ENCODE measurements at places on chromosomes 16 and 17. TPM values are rescaled to one million over a fixed set of nuclear protein-coding genes. Genes with fewer than 3 reads are reported as not detected.

- H3K36me3 ChIP-seq = peaks cover 66% of the 10 kb centered on the region
- no peaks in the 10 kb centered on the region for H3K27me3 ChIP-seq
- no peak for DNase-seq
- no peak overlapping the region for H3K27ac ChIP-seq
- H3K4me3 ChIP-seq = no peak overlapping the region
Observed at GRCh38 chr16:30357085-30357714, 2.1 kb upstream of the CD2BP2 start.

DNA sequence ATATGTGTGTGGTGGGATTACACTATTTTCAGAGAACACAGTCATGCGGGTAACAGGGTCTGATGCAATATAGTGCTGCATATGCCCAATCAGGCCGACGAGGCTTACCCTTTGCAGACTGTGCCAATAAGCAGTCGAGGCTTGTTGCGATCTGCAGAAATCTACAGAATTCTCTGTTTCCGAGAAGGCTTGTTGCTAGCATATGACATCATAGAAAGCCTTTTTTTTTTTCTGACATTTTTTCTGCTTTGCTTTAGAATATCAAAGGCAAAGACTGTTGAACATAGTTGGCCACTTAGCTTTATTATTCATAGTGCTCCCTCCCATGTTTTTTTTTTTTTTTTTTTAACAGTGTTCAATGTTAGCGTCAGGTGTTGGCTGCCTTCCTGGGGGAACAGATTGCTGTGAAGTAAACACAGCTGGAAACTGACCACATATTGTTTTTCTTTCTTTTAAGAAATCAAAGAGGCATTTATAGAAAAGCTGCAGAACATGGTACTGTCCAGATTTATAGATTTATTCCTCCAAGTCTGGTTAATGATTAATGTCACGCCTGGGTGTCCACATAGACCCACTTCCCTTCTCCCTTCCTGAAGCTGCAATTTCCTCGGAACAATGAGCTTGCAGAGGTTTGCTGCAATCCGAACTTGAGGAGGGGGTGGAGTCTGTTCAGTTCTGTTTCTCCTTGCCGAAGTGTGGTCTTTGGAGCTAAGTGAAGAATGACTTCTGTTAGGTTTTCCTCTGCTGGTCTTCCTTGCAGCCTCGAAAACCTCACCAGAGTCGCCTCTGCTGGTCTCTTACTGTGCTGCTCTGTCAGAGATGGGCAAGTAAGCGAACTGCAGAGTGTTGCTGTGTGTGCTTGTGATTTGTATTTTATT is 87.3 kb downstream of the MAP2K6 start:
- no peak overlapping the region for H3K4me3 ChIP-seq
- no peaks in the 10 kb centered on the region for H3K27me3 ChIP-seq
- H3K4me1 ChIP-seq = peaks cover 5% of the 10 kb centered on the region
- H3K36me3 ChIP-seq = no peaks in the 10 kb centered on the region
- DNase-seq = peak; percentile 58

GRCh38 chr16:4208341-4208751 is 33.5 kb downstream of the SRL start:
- no peak for DNase-seq
- no peak overlapping the region for H3K4me3 ChIP-seq
- no peak overlapping the region for H3K27ac ChIP-seq

GRCh38 chr16:12501707-12502457 is 301.8 kb downstream of the CPPED1 start:
- DNase-seq = no peak
- H3K36me3 ChIP-seq = no peaks in the 10 kb centered on the region
- no peak overlapping the region for H3K4me3 ChIP-seq
- peak overlapping the region; percentile 80 for H3K27ac ChIP-seq
- no peaks in the 10 kb centered on the region for H3K27me3 ChIP-seq

DNA sequence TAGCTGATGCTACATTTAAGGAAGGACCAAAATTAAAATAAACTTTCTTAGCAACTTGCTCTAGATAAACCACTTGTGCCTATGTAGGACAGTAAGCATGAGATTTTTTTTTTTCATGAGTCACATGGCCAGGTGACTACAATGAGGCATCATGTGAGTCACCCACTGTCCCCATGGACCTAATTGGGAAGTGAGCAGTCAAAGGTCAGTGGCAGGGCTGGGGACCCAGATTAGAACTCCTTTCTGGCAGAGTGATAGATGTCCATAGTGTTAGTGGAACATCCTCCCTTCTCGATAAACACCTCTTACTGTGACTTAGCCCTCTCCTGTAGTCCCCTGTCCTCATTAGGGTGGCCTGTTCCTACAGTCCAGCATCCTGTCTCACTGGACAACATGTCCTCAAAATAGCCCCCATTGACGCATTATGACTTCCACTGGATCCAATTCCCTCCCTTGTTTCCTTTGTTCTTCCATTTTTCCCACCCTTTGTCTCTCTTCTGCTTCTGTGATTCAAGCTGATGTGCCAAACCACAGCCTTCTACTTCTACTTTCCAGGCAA is 12.4 kb downstream of the ITGB3 start:
- no peaks in the 10 kb centered on the region for H3K36me3 ChIP-seq
- no peak overlapping the region for H3K27ac ChIP-seq
- no peak overlapping the region for H3K4me3 ChIP-seq
- DNase-seq = peak; percentile 70
- H3K27me3 ChIP-seq = no peaks in the 10 kb centered on the region

- H3K4me3 ChIP-seq = no peak overlapping the region
- peak overlapping the region; percentile 61 for H3K27ac ChIP-seq
Observed at GRCh38 chr17:35314415-35315216, 58.8 kb downstream of the SLFN11 start.

GRCh38 chr17:43140396-43141332 is 15.5 kb upstream of the BRCA1 start:
- DNase-seq = no peak
- no peaks in the 10 kb centered on the region for H3K4me1 ChIP-seq
- H3K4me3 ChIP-seq = no peak overlapping the region
- H3K27me3 ChIP-seq = no peaks in the 10 kb centered on the region
- peaks cover 8% of the 10 kb centered on the region for H3K36me3 ChIP-seq
- H3K27ac ChIP-seq = no peak overlapping the region

HSD3B7 gene
- total RNA-seq = 57.9 TPM

ABCA9 gene
- 35.9 TPM for total RNA-seq

TTLL6 gene
- total RNA-seq = 7.5 TPM

DRC7 gene
- not detected for total RNA-seq
